Posterior cingulate gyrus (tissue), 11 donors: ENCODE measurements at places on chromosomes 3 and 15.

GRCh38 chr15:73884159-73884558 is 10.8 kb downstream of the TBC1D21 start:
- no peak for DNase-seq

DNA sequence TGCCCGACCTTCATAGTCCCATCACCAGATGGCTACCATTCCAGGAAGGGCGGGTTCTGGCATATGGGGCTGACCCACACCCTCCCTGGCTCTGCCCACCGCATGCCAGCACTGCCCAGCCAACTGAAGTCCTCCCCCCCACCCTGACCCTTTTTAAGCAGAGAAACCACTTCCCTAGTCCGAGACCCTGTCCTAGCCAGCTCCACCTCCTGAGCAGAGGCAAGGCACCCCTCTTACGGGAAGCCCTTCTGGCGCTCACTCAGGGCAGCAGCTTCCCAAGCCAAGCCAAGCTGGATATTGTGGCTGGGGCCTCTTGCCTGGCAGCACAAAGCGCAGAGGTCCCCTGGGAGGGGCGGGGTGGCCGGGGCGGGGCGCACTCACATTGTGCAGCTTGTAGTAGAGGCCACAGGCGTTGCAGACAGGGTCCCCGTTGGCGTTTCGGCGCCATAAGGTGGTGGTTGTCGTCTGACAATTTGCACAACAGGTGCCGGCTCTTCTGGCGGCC is 11.5 kb downstream of the GATA2 start:
- DNase-seq: no peak

GRCh38 chr3:189834462-189834861 is 203.3 kb downstream of the TP63 start:
- no peak for DNase-seq

GRCh38 chr3:157098823-157099185 is 61.1 kb downstream of the CCNL1 start:
- DNase-seq: no peak

GRCh38 chr3:51384055-51384725 is 901 bp upstream of the MANF start:
- no peak for DNase-seq

GRCh38 chr3:165817160-165817709 is 20.0 kb downstream of the BCHE start:
- DNase-seq: no peak

- no peak for DNase-seq
Observed at GRCh38 chr3:106172780-106173179, 304.0 kb upstream of the CBLB start.

GRCh38 chr3:156554515-156554841 is 439 bp downstream of the SSR3 start:
- no peak for DNase-seq
